ENCODE measurements at places on chromosomes 7 and 10.

DNA sequence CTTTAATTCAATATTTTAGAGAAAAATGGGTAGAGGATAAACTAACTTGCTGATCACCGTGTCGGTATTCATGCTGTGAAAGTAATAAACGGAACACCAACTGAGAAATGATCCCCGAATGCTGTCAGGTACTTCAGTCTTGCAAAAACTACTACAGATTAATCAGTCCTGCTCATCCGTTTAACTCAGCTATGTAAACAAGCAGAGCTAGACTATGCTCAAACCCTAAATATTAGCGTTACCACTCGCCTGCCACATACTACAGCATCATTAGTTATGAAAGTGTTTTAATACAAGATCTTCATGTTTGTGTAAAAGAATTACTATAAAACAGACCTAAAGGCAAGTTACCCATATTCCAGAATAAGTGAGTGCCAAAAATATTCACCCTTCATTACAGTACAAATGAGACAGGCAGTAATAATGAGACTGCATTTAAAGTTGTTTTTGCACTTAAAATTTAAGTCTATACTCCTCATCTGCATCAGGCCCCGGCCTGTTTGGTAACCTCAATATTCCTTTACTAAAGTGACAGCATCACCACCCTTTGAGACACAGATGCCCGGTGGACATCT is 952 bp downstream of the DNMBP start:
- DNase-seq: no peak

- DNase-seq: no peak
Observed at GRCh38 chr10:1377740-1378397, 321.7 kb downstream of the WDR37 start.

- no peak for DNase-seq
Observed at GRCh38 chr7:115779561-115779960, 251.0 kb downstream of the TFEC start.

- DNase-seq: no peak
Observed at GRCh38 chr7:156162451-156162850, 350.2 kb upstream of the SHH start.

- DNase-seq: no peak
Observed at GRCh38 chr7:112880818-112881418, 90.7 kb upstream of the TMEM168 start.

DNA sequence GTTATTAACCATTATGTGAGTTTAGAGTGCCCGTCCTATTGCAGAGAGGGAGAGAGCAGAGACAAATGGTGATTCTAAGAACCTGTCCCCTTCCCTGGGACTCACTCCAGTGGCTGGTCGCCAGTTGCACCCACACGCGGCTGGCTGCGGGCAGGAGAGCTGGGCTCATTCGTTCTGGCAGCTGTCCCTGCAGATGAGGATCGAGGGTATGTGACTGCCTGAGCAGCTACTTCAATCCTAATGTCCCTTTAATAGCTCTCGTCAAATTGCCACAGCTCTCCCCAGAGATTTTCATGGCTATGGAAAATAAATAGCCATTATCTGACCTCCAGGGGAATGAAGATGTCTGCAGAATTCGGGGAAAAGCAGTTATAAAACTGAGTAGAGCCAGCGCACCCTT is 41.6 kb downstream of the RBM28 start:
- DNase-seq: no peak

- DNase-seq: no peak
Observed at GRCh38 chr7:7385421-7385820, 150.3 kb downstream of the COL28A1 start.

GRCh38 chr7:55053651-55054571 is 35.1 kb downstream of the EGFR start:
- no peak for DNase-seq

- DNase-seq: no peak
Observed at GRCh38 chr7:42618651-42619360, 293.1 kb downstream of the C7orf25 start.

GRCh38 chr10:26755443-26755903 is 58.0 kb downstream of the PDSS1 start:
- DNase-seq: no peak

- DNase-seq: no peak
Observed at GRCh38 chr7:117759950-117760640, 113.1 kb downstream of the CTTNBP2 start.

DNA sequence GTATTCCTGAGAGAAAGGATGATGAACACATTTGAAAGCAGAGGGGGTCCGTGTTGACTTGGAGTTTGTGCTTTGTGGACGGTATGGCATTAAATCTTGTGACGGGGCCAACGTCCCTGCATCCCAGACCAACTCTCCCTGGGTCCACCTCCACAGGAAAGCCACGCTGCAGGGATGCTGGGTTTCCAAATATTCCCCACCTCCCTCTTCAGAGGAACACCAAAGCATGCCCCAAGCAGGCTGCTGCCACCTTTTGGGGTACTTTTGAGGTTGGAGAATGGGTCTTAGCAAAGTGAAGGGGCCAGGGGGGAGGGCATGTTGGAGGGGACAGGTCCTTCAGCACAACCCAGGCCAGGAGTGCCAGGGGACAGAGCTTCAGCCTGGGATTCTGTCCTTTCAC is 504.4 kb downstream of the TCERG1L start:
- no peak for DNase-seq

DNA sequence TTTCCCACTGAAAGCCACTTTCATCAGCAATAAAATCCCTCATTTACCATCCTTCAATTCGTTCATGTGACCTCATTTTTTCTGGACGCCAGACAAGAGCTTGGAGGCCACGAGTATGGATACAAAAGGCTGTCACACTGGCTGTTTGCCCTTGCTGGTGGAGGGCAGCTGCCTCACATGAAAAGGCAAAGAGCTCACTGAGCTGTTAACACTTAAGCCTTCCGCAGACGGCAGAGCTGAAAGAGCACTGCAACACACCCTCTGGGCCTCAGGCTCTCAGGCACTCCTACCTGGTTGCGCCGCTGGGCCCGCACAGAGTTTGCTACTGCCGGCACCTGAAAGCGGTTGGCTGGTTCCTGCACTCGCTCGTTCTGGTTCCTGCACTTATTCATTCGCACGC is 193.5 kb downstream of the CFTR start:
- DNase-seq: no peak

- no peak for DNase-seq
Observed at GRCh38 chr10:54880996-54881395, 80.0 kb upstream of the PCDH15 start.

GRCh38 chr7:41984888-41985287 is 252.1 kb downstream of the GLI3 start:
- no peak for DNase-seq

DNA sequence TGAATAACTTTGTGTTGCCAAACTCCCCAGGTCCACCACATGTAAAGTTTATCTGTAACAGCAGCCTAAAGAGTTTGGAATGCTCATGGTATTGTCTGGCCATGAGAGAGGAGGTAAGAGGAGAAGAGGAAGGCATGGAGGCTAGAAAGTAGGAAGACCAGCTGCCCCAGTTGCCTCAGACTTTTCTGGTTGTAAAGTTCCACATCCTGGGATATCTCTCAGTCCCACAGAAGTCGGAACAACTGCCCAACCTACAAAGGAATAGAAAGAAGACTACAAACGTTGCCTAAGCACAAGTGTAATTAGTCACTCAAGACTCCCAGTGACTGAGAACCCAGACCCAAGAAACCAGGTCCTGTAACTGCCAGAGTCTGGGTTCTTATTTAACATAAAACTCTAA is 47.3 kb downstream of the CREB3L2 start:
- DNase-seq: no peak

GRCh38 chr7:113752689-113753088 is 166.1 kb downstream of the PPP1R3A start:
- no peak for DNase-seq

DNA sequence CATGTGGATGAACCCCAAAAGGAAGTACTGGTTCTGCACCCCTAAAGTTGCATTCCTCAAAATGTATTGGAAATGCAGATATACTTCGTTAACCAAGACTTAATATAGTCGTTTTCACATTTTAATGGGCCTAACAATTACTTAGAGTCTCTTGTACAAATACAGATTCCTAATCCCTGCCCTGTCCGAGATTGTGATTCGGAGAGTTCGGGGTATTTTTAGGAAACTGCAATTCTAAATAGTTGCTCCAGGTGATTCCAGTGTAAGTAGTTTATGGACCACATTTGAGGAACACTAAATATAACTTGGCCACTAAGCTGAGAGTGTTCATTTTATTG is 830 bp downstream of the TRUB1 start:
- no peak for DNase-seq

DNA sequence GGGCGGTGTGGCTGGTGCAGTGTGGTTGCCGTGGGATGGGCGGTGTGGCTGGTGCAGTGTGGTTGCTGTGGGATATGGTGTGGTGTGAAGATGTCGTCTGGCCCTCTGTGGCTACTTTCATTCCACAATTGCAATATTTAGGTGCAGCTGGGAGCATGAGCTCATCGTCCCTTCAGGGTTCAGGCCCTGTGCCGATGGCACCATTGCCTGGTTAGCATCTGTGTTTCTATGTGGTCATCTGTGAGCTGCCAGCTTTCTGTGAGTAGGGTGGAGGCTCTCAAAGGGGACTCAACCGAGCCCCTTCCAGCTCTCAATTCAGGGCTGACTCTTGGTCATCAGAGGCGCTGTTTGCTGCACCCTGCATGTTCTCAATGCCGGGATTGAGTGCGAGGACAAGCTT is 3.6 kb downstream of the ADGRA1 start:
- no peak for DNase-seq

DNA sequence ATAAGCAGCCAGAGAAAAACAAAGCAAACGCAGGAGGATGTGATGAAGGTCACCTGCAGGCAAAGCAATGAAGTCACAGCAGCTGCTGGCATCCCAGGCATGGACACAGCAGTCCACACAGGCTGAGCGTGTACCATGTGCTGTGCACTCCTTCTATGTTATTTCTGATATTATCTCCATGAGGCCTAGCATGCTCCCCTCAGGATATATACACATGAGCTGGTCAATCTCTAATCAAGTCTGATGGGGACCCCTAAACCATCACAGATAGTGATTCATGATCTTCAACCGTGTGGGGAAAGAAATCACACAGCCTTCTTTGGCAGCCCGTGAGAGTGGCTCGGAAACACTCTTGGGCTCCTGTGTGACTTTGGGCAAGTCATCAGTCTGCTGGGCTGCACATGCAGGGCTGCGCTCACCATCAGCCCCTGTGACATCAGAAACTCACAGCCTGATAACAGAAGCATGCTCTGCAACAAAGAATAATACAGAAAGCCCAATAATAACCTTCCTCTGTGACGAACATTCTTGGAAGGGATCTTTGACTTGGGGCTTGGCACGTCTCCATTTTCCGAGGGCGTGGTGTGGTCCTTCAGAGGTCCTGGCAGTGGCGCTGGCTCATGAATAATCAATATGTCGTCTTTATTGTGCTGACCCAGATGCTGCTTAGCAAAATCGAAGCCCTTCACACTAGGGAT is 83.0 kb upstream of the ATP6V0A4 start:
- DNase-seq: no peak

DNA sequence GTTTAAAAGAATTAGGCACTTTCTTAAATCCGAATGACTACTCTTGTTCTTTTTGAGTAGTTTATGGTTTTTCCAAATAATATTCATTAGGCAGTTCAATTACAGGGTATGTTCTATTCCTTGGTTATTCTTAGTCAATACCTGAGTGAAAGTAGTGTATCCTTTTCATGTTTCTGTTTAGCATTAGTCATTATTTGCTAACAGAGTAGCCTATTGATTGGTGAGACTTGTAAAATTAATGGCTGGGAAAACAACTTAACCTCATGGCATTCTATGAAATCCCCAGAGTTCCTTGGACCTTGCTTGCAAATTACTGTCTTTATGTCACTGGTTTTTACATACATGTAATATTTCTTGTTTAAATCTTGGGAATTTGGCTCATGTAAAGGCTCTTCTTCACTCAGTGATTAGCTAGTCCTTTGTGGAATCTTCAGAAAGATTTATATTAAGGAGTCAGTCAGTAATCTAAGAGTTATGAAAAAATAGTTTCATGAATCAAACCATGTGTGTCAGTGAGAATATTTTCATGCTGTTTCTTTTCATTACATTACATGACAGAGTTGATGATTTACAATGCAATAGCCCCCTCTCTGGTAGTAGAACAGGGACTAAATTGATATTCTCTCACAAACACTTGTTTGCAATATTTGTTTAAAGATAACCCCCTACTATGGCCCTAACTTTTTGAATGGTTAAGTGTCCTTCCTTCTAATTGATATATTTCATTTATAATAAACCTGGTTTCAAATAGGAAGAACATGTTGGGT is 81.5 kb upstream of the LRRTM3 start:
- DNase-seq: no peak

DNA sequence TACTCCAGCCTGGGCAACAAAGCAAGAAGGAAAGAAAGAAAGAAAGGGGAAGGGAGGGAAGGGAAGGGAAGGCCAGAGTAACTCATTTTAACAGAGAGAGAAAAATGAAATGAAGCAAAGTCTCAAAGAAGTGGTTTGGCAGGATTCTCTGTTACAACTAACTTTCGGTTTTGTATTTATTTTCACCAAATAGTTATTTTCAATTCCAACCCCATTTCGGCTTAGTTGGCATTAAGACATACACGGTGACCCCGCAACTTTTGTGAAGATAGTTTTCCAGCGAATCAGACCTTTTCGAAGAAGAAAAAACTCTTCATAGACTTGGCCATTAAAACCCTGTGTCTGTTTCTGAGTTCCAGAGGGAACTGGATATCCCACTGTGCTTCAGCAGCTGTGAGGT is 45.2 kb upstream of the LYZL2 start:
- DNase-seq: no peak

GRCh38 chr7:36391436-36392198 is 2.0 kb downstream of the ANLN start:
- DNase-seq: no peak

DNA sequence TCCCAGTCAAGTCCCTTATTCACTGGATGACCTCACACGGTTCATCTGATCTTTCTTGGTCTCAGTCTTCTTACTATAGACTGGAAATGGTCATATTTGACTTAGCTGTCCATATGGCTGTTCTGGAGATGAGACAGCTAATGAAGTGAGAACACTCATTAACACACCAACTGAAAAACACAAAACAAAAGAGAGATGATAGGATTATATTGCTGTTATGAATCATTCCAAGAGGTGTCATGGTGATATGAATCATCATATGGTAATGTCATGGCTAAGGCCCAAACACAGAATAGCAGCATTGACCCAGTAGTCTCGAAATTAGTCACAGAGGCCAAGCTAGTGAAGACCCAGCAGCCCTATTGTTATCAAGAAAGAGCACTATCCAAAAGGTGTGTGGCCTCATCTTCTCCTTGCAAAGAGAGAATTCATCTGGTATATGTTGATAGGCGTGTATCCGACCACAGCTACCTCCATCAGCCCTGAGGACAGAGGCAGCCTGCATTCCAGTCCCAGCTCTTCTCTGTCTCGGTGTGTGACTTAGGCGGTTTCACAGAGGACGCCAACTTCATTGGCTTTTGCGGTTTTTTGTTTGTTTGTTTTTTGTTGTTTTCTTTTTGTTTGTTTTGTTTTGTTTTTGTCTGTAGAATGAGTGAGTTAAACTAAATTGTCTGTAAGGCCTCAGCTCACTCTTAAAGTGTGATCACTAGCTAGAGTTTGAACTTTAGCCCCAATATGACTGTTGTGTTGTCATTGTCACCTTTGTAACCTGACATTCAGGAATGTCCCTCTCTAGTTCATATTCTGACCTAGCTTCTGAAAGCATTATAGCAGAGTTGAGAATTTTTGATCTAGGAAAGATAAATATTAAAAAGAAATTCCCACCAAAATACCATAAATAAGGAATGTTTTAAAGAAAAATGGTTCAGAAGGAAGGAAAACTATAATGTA is 97.4 kb upstream of the PDCD4 start:
- no peak for DNase-seq

- DNase-seq: no peak
Observed at GRCh38 chr7:133941496-133941895, 185.6 kb upstream of the LRGUK start.

- DNase-seq: no peak
Observed at GRCh38 chr10:80909254-80909653, 371.6 kb downstream of the SH2D4B start.
